Gastroesophageal sphincter (tissue), 4 donors: ENCODE measurements at places on chromosomes 2 and 18.

GRCh38 chr2:191927319-191927867, 80.5 kb upstream of the CAVIN2 start:
- H3K27ac ChIP-seq, result peak overlapping the region; percentile 4
- H3K27me3 ChIP-seq, result no peaks in the 10 kb centered on the region
- ATAC-seq, result peak; percentile 69
- H3K4me3 ChIP-seq, result no peak overlapping the region
- peaks cover 12% of the 10 kb centered on the region for H3K4me1 ChIP-seq

DNA sequence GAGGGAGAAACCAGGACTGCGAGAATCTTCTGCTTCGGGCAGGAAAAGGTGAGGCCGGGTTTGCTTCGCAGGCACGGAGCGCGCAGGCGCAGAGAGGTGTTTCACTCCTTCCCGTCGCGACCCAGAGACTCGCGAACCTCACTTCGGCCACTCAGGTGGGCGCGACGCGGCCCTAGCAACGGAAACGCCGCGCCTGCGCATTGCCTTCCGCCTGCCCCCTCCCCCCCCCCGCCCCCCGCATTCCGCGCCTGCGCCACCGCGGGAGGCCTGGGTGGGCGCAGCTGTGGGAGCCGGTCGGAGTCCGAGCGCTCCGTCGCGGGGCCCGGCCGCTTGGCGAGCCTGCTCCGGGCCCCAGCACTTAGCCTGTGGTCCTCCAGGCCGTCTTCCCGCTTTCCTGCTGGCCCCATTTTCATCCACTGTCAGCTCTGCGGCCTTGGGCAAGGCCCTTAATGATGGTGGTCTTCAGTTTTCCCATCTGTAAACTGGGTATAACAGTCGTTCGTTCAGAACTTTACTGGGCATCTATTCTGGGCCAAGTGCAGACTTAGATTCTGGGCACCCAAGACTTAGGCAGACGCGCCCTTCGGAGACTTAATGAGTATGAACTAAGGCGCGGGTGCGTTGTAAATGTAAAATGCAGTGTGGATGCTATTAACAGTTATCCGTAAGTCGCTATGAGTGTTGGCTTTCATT, 62.1 kb upstream of the ACKR3 start:
- no peaks in the 10 kb centered on the region for H3K36me3 ChIP-seq
- H3K27ac ChIP-seq, result no peak overlapping the region
- H3K4me3 ChIP-seq, result peak overlapping the region; percentile 7
- ATAC-seq, result peak; percentile 63
- peaks cover 37% of the 10 kb centered on the region for H3K27me3 ChIP-seq
- H3K4me1 ChIP-seq, result no peaks in the 10 kb centered on the region

GRCh38 chr2:173881461-173881860, 83.7 kb downstream of the SP3 start:
- no peaks in the 10 kb centered on the region for H3K36me3 ChIP-seq
- no peak for ATAC-seq
- peaks cover 16% of the 10 kb centered on the region for H3K27me3 ChIP-seq
- H3K4me1 ChIP-seq, result no peaks in the 10 kb centered on the region
- no peak overlapping the region for H3K27ac ChIP-seq
- no peak overlapping the region for H3K4me3 ChIP-seq

DNA sequence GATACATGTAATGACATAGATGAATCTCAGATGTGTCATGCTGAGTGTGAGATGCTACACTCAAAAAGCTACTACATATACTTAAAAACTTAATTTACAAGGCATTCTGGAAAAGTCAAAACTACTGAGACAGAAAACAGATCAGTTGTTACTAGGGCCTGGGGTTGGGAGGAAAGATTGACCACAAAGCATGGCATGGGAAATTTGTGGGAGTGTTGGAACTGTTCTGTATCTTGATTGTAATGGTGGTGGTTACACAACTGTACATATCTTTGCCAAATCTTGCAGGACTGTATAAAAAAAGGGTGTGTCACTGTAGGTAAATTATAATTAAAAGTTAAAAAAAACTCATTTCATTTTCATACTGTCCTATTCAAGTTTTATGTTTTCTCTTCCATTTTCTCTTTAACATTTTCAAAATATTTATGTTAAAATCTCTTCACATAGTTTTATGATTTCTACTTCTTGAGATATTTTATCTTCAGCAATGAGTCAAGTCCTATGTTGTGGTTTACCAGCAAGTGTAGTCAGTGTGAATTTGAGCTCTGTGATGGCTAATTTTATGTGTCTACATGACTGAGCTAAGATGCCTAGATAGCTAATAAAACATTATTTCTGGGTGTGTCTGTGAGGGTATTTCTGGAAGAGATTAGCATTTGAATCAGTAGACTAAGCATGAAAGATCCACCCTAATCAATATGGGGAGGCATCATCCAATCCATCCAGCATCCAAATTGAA, 58.6 kb upstream of the VRK2 start:
- no peak for ATAC-seq
- H3K4me3 ChIP-seq, result no peak overlapping the region
- no peaks in the 10 kb centered on the region for H3K27me3 ChIP-seq

DNA sequence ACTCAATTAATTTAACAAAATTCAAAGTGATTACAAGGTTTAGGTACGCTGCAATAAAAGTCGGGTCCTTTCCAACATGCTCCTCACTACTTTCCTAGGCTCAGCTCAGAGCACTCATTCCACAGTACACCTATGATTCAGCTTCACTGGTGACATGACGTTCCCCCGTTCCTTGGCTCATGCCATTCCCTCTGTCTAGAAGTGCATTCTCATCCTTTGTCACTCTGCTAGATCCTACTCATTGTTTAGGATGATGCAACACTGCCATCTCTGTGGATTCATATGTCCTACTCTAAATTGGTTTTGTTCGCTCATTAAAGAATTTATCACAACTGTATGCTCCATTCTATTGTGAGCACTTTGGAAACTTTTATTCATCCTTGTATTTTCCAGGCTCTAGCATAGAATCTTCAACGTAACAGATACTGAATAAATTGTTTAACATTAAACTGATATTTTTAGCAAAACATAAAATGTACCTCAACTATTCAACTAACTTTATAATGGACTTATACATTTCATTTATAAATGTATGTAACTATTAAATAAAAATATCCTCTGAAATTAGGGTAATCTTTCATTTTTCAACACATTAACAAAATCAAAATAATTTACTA, 78.6 kb downstream of the FAM228A start:
- H3K27me3 ChIP-seq, result no peaks in the 10 kb centered on the region
- H3K4me1 ChIP-seq, result no peaks in the 10 kb centered on the region
- no peak overlapping the region for H3K27ac ChIP-seq
- H3K36me3 ChIP-seq, result peaks cover 2% of the 10 kb centered on the region

DNA sequence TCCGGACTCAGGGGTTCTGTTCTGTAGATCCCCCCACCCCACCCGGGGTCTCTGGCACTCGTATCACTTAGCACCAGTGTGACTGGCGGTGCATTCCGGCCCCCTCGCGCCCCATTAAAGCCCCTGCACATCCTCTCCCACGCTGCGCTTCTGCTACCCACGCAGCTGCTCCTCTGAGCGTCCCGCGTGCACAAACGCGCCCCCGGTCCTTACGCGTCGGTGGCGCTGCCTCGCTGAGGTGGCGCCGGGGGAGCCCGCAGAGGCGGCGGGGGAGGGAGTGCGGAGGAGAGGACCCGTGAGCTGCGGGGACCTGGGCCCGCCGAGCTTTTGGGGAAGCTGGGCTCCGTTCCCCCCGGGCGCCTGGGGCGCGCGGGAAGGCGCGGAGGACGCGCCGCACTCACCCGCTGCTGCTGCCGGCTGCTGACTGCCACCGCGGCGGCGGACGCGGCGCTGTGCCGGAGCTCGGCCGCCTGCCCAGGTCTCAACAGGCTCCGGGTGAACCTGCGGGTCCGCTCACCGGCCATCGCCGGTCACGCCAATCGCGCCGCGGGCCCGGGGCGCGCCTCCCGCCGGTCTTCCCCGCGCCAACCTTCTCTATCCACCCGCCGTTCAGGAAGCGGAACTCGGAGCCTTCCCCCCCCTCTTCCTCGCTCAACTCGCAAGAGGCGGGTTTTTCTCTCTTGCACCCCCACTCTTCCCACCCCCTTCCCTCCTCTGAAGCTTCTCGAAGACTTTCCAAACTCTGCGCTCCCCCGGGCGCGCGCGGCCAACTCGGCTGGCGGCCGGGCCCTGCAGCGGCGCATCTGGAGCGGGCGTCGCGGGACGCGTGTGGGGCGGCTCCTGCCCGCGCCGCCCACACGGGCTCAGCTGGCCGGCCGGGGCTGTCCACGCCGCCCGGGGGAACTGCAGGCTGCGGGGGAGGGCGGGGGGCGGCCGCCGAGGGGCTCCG, at the start of gene DOCK10:
DOCK10 (minus strand) TSS at position 618 of the 949 bp plus-strand sequence; CDS start at position 524, 94 bp downstream.
- no peaks in the 10 kb centered on the region for H3K36me3 ChIP-seq
- ATAC-seq, result peak; percentile 31
- H3K27me3 ChIP-seq, result peaks cover 44% of the 10 kb centered on the region
- H3K4me3 ChIP-seq, result peak within 1 kb of the TSS; percentile 39

DNA sequence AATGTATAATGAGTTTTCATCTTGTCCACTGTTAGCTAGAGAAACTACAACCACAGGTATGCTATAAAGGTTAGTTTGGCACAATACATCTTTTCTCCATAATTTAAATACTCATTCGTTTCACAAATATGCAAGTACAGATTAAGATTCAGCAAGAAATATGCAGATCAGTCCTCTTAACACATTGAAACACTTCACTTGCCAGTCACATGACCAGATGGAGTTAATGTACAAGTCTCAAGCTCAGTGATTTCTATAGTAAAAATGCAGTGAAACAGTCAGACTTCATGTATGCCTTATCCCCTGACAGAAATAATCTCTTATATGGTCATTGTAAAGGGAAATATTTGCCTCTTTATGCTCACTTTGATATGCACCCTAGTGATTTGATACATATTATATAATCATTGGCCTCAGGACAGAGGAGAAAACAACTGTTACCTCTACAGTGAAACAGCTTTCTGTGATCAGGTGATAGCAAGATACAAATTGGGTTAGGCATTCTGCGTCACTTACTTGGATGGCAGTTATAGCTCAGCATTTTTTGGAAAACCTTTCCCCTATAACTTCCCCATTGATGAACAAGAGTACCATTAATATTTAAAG, 104.6 kb downstream of the TCF4 start:
- no peak overlapping the region for H3K27ac ChIP-seq
- no peaks in the 10 kb centered on the region for H3K27me3 ChIP-seq
- ATAC-seq, result no peak
- no peak overlapping the region for H3K4me3 ChIP-seq

DNA sequence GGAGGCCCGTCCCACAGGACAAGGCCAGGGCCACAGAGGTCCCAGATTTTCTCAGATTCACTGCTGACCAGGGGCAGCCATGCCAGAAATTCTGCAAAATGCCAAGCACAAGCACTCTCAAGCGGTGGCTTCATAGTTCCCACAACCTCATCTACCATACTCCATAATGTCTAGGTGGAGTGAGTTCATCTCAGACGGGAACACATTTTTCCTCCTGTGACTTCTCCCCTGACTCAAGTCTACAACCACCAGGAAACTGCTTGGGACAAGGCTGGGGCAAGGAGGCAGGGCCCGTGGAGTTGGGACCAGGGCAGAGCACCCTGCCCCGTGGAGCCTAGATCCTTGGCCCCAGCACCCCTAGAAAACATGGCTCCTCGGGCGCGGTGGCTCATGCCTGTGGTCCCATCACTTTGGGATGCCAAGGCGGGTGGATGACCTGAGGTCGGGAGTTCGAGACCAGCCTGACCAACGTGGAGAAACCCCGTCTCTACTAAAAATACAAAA, 150.7 kb upstream of the HAAO start:
- H3K4me3 ChIP-seq, result no peak overlapping the region
- H3K4me1 ChIP-seq, result peaks cover 3% of the 10 kb centered on the region
- no peaks in the 10 kb centered on the region for H3K36me3 ChIP-seq
- no peaks in the 10 kb centered on the region for H3K27me3 ChIP-seq

DNA sequence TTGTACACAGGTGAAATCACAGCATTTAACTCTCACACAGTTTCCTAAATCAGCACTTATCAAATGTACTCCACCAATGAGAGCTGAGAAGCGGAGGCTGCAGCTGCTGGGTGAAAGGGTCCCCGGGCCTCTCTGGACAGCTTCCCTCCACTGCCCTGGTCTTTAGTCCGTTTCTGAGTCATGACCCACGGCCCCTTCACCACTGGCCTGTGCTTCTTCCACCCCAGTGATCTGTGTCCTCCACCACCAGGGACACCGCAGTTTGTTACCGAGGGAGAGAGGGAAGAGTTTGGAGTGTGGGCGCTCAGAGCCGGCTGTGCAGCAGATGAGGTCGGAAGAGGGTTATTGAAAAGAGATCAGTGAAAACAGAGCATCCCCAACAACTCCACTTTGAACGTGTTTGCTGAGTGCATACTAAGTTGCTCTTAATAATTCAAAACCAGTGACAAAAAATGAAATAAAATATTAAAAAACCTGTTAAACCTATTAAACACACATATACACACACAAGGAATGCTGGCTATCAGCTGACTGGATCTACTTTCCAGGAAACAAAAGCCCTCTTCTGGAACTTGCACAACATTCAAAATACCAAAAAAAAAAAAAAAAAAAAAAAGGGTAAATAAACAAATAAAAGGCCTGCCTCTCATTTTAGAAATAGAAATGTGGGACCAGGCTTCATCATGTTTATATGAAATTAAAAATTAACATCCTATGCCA, 54.1 kb downstream of the PXDN start:
- H3K4me3 ChIP-seq, result no peak overlapping the region
- H3K27me3 ChIP-seq, result no peaks in the 10 kb centered on the region
- H3K27ac ChIP-seq, result no peak overlapping the region
- no peak for ATAC-seq
- peaks cover 68% of the 10 kb centered on the region for H3K36me3 ChIP-seq
- H3K4me1 ChIP-seq, result no peaks in the 10 kb centered on the region

DNA sequence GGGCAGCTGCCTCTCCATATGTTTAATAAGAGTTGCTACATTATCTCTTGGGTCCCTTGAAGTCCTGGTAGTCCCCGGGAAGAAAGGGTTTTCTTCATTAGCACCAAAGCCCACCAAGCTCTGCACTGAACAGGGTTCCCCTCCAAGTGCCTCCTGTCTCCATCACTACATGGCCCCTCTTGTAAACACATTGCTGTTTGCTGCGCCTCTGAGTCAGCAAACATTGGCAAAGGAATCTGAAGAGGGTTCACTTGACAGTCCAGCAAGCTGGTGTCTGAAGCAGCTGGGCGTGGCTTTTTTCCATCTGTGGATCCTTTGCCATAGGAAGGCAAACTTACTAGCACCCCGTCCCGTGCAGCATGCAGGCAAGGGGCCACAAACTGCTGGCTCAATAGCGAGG, 82.8 kb downstream of the TEX51 start:
- H3K4me3 ChIP-seq, result no peak overlapping the region
- no peaks in the 10 kb centered on the region for H3K27me3 ChIP-seq
- ATAC-seq, result no peak

GRCh38 chr2:110791435-110791834, 59.1 kb downstream of the ACOXL start:
- ATAC-seq, result no peak
- no peak overlapping the region for H3K4me3 ChIP-seq
- H3K36me3 ChIP-seq, result no peaks in the 10 kb centered on the region
- peaks cover 43% of the 10 kb centered on the region for H3K27me3 ChIP-seq
- H3K4me1 ChIP-seq, result no peaks in the 10 kb centered on the region

GRCh38 chr18:48161191-48161910, 230.9 kb upstream of the SMAD2 start:
- H3K36me3 ChIP-seq, result no peaks in the 10 kb centered on the region
- H3K4me1 ChIP-seq, result no peaks in the 10 kb centered on the region
- peak; percentile 94 for ATAC-seq
